ENCODE measurements at places on chromosomes 7 and 10.

DNA sequence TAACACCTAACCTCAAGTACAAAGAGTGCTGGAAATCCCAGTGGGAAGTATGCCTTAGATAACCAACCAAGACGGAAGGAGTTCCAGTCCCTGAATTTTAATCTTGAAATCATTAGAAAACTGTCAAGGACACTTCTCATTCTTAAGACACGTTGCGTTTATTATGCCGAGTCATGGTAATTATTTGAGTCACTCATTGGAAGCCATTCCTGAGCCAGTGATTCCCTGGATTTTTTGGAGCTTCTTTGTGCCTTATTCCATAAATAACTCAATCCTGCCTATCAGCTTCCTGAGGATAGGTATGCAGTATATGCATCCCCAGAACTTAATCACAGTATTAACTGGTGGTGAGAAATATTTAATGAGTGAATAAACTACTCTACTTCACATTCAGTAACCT lies 77.4 kb downstream of the PPP1R17 start:
- no peak for DNase-seq

GRCh38 chr7:55548295-55548731 lies 24.0 kb downstream of the VOPP1 start:
- DNase-seq: no peak

GRCh38 chr10:132554991-132555647 lies 17.5 kb downstream of the INPP5A start:
- no peak for DNase-seq

- no peak for DNase-seq
Observed at GRCh38 chr7:115217373-115217772, 295.5 kb downstream of the MDFIC start.

DNA sequence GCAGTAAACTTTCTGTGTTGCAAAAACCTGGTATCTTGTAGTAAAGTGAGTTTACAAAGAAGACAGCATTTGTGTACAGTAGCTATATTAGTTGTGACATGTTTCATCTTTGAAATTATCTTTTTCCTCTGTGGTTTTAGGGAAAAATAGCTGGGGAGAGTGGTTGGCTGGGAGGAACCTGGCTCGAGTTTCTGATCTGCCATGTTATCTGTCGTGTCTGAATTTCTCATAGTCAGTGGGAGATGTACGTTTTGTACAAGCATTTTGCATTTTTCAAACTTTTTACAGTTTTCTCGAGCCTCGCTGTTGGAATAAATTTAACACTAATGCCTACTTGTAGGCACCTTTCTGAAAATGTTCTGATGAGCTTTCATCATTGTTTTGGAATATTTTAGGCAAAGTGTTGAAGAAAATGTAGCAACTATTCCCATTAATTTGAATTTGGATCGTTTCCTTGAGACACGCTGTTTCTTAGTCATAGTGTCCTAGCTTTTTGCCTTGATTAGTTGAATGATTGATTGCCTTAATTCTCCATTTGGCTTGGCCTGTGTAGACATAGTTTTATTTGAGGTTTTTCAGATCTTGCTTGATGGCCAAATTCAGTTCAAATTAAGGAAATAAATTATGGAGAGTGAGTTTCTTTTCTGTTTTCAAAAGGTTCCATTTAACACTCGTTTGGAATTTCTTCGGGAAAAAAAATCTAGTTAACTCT lies 65.1 kb downstream of the CAMK1D start:
- DNase-seq: peak; percentile 11

- peak; percentile 75 for DNase-seq
Observed at GRCh38 chr7:157022681-157023588, 12.5 kb upstream of the MNX1 start.

DNA sequence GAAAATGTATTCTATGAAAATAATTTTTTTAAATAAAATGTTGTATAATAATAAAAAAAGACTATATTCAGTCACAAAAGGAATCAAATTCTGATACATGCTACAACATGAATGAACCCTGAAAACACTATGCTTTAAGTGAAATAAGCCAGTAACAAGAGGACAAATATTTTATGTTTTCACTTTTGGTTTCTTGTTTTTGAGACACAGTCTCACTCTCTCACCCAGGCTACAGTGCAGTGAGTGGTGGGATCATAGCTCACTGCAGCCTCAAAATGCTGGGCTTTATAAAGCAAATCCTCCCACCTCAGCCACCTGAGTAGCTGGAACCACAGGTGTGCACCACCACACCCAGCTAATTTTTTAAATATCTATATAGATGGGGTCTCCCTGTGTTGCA lies 64.2 kb downstream of the CNOT4 start:
- DNase-seq: no peak

GRCh38 chr7:30453921-30454320 lies 24.7 kb downstream of the NOD1 start:
- no peak for DNase-seq

DNA sequence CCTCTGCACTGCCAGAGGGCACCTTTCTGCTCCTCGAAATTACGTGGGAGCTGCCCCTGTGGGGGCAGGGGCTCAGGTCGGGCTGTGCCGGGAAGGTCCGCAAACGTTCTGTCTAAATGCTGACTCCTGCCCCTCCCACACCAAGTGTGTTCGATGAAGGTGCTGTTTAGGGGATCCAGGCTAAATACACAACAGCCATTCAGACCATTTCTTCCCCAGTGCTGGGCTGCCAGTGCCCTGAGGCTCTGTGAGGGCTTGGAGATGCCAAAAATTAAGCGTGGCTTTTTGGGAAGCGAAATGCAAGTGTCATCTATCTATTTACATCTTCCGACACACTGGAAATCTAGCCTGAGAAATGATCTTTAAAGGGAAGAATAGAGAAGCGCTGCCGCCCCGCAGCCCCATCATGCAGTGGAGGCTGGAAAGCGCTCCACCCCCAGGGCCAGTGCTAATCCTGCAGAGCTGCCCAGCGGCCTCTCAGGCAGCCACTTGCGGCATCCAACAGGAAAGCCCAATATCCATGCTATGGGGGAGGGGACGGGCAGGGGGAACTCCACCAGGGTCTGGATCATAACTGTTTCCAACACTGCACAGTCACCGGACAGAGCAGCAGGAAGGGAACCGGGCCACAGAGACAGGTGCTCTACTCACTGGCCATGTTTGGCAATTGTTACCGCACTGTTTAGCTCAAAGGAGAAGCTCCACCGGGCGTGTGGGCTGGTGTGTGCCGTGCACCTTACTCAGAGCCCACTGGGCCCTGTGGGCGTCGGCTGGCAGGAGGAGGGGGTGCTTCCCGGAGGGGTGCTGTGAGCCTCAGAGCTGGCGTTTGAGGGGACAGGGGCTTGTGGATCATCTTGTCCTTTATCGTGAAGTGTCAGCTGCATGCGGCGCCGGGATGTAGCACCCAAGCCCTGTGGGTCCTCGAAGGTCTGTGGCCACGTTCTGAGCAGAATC lies 205.5 kb downstream of the DNAJB6 start:
- DNase-seq: no peak

DNA sequence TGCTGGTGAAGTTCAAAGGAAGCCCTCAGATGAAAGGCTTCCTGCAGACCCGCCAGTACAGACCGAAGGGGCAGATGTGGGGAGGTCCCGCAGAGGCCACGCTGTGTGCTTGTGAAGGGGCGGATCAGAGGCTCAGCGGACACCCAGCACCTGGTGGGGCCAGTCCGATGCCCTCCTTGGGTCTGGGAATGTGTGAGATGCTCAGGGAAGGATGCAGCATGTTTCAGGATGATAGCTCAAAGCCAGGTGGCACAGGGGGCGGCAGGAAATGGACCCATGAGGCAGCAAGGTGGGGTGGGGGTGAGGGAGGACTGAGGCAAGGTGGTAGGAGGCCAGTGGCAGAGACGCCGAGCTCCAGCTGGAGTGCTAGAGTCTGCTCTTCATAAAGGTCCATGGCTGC lies 27.9 kb upstream of the HSPA12A start:
- peak; percentile 83 for DNase-seq

DNA sequence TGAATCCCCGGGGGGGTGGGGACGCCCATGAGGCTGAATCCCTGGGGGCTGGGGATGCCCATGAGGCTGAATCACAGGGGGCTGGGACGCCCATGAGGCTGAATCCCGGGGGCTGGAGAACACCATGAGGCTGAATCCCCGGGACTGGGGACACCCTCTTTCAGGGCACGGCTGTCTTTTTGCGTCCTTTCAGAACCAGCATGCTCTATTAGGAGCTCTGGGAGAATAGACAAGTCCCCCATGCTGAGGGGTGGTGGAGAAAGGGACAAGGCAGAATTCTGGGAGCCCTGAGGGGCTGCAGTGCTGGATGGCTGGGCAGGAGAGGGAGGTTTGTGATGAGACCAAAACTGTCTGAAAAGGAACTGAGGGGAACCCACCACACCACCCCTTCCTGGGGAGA lies 257.3 kb upstream of the TCERG1L start:
- no peak for DNase-seq

DNA sequence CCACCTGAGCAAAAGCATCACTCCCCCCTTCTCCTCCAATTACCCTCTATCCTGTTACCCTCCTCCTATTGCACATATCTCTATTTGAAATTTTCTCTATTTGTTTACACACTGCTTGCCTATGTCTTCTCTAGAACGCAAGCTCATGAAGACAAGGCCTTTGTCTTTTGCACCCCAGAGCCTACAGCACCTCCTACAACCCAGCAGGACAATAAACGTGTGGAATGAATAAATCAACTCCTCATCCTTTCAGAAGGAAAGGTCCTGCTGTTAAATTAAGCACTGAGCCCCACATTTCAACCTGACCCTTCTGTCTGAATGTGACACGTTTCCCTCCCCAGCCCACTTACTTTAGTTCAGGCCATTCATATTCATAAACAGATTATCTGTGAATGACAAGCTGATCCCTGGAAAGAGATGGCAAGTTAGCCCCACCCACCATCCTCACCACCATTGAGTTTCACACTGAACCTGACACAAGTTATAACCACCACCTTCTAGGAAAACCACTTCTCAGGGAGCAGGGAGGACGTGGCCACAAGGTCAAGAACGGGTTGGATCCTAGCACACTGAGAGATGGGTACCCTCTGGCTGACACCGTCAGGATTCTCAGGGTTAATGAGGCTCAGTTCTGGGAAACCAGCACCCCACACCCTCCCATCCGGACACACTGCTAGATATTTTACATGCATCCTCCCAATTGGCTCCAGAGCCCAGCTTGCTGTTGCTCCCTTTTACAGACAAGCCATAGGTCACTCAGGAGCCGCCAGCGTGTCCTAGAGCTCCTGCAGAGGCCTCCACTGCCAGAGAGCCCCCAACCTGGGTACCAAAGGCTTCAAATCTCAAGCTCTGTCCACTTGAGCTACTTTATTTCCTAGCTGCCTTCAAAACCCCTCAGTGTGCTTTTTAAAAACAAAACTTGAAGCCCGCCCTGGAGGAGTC lies 934 bp downstream of the PRTFDC1 start:
- DNase-seq: no peak

GRCh38 chr10:119651514-119652360 lies 557 bp downstream of the BAG3 start:
- DNase-seq: no peak

DNA sequence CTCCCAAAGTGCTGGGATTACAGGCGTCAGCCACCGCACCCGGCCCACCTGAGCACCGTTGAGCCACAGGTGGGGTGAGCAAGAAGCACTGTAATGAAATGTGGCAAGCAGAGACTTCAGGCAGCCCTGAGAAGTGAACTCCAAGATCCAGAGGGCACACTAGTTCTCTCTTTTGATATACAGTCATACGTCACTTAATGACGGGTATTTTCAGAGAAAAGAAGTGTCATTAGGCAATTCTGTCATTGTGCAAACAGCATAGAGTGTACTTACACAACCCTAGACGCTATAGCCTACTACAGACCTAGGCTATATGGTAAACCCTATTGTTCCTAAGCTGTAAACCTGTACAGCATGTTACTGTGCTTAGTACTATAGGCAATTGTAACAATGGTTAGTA lies 7.9 kb downstream of the PANK1 start:
- DNase-seq: no peak

- no peak for DNase-seq
Observed at GRCh38 chr7:127819975-127820731, 168.2 kb downstream of the SND1 start.

DNA sequence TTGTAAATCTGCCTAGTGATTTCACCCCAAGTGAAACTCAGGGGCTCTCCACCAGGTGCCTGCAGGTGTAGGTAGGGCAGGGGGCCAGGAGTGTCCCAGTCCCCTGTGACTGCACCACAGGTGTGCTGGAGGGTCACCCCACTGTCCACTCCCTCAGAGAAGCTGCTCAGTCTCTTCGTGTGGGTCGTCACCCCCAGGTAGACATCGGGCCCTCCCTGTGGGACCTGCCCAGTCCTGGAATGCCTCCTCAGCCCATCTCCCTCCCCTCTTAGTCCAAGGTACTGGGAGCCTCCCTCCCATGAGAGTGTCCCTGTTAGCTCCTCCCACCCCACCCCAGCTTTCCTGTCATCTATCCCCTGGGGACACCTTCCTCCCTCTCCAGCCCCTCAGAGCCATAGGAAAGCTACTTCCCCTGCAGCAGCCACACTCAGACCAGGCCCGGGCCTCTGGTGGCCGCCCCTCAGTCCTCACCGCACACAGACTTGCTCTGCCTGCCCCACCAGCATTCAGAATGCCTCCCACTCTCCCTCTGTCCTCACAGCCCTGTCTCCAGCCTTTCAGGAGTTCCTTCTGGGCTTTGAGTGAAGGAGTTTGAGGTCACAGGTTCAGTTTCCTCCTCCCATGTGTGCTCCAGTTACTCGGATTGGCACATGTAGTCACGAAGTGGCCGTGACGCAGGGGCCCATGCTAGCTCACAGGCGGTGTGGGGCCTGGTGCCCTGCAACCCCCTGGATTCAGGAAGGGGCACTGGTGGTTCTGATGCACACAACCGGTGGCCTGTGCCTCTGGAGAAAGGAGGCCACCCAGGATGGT lies 5.1 kb downstream of the ALOX5 start:
- DNase-seq: no peak

DNA sequence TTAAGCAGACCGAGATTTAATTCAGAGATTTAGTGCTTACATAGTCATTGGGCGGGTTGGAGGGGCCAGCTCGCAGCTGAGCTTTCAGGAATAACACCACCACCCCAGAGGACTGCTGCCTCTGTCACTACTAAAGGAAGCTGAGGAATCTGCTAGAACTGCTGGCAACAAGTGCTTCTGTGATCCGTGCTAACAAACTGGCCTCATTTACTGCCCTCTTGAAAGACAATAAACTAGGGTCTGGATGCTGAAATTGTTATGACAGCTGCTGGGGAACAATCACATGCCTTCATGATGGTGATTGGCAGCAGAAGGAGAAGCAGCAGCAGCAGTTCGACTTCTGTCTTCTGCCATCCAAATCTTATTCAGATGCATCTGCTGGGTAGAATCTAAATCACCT lies 285.5 kb upstream of the TAC1 start:
- DNase-seq: no peak

GRCh38 chr7:129017933-129018538 lies 36.9 kb downstream of the TNPO3 start:
- no peak for DNase-seq

- no peak for DNase-seq
Observed at GRCh38 chr10:115422624-115423023, 329.5 kb downstream of the ATRNL1 start.

GRCh38 chr7:128387216-128388144 lies 22.3 kb downstream of the IMPDH1 start:
- no peak for DNase-seq

DNA sequence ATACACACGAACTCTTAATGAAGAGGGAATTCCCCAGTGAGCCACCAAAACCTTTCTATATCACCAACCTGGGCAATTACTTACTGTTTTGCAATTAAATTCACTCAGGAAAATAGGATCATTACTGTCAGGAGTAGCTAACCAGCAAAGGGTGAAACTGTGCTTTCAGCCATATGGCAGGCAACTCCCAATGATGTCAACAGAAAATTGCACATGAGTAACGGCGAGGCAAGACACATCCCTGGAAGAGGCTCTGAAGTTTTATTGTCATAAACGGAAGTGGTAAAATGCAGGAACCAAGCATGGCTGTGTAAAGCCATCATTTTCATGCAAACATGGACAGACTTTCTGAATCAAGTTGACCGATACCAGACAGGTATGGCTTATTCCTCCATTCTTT lies 548.9 kb upstream of the AUTS2 start:
- DNase-seq: no peak
